Umbilical cord (tissue), 2 donors: ENCODE measurements at places on chromosomes 6 and 20. TPM values are rescaled to one million over a fixed set of nuclear protein-coding genes. Genes with fewer than 3 reads are reported as not detected.

DNA sequence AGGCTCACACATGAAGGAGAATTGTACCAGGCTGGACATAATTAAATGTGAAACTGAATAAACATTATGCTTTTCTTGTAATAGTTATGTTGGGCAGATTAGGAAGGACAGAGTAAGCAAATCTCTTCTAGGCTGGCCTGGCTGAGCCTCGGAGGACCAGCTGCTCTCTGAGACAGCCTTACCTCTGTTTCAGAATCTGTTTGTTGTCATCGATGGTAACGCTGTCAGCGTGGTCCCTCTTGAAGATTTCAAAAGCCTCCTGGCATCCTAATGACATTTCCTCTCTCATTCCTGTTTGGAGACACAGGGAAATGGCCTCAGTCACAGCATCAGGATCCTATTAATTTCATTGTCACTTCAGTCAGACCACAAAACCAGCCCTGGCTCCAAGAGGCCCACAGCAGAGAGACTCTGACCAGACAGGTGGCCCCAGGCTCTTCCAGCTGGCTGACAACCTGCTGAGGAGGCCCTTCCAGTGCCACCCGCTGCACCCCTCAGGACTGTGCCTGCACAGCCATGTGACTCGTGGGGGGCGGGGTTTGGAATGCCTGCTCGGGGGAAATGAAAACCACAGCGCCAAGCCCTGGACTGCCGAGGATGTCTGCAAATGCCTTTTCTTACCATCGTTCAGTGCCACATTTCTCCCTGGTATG is 108.5 kb upstream of the KCNK16 start:
- peak; percentile 67 for DNase-seq

- DNase-seq, result no peak
Measured at GRCh38 chr20:48277266-48277665, 492.0 kb upstream of the SULF2 start.

GRCh38 chr20:13284830-13285229 is 63.8 kb downstream of the ISM1 start:
- DNase-seq, result no peak

DNA sequence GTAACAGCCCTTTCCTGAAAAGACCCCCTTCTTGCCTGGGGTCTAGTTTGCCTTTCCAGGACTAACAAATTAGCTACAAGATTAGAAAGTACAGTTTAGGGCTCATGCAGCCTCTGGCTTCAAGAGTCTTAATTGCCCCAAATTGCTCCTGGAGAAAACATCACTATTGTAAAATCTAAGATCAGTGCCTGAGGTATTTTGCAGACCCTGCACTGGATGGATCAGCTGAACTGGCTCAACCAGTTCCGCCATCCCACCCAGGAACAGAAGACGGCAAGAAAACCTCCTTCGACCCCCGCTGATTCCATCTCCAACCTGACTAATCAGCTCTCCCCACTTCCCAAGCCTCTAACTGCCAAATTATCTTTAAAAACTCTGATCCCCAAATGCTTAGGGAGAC is 236.5 kb upstream of the KCNG1 start:
- DNase-seq, result peak; percentile 39

Gene TNF
- 1.4 TPM for total RNA-seq

DNA sequence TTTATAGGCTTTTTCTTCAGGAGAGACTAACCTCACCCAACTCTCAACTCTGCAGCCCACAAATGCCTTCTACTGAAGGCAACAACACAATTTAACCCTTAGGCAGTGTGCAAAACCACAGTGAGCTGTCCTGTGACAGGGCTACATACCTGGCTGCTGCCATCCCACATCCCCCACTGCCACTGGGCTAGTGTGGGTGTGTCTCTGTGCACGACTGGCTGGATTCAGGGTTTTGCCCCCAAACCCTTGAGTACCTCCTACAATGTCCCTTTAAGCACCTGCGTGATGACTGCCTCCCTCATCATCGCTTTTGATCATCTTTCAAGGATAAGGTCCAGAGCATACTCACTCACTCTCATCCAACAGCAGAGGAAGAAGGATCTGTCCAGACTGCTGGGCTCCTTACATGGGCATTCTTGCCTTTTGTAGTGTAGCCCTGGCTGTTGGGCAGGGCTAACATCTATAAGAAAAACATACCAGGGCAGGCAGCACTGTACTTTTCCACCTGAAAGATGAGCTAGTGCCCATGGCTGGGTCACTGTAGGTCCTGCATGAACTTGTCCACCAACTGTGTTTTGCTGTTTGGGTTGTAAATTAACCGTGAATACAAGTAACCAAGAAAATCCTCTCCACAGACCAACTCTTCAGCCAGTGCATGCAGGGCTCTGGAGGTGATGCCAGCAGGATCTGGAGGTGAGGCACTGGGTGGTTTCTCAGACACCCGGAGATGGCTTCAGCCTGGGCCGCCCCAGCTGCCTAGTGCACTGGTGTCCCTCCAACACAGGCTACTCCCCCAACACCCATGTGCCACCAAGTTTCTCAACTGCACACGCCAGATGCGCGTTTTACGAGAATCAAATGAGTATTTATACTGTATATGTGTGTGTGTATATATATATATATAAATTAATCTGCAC is 45.2 kb downstream of the PLCG1 start:
- no peak for DNase-seq

- DNase-seq, result no peak
Measured at GRCh38 chr6:6218759-6219085, 101.7 kb downstream of the F13A1 start.

DNA sequence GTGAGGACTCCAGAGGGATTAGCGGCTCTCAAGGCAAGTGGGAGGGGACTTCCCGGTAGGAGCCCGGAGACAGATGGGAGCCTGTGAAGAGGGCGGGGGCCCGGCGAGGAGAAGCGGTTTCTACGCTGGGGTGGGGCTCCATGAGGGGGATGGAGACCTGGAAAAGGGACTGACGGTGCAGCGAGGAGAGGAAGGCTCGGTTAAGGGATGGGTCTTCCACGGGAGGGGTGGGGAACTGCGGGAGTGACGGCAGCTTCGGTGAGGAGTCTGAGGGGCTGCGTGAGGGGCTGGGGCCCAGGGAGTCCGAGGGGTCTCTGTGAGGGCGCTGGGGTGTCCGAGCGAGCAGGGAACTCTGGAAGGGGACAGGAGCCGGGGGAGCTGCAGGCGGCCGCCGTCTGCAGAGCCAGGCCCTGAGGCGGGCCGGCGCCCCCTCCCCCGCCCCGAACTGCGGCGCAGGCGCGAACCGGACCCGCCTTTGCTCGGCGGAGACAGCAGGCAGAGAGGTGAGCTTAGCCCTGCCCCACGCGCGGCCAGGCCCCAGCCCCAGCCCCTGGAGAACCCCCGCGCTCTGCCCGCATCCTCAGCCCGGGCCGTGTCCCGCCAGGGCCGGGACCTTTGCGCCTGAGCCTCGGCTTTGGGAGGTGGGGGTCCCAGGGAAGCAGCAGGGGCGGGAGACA is at the start of gene NRSN2:
Gene NRSN2, plus strand, starts transcription at position 472 of the 677 bp plus-strand sequence. CDS start 2,533 bp downstream, outside the sequence.
- DNase-seq, result peak; percentile 83

- no peak for DNase-seq
Measured at GRCh38 chr6:89944826-89945407, 50.6 kb downstream of the GJA10 start.

Gene PRRC2A
- 21.4 TPM for total RNA-seq

Gene EFCAB8
- total RNA-seq, result 0.96 TPM

DNA sequence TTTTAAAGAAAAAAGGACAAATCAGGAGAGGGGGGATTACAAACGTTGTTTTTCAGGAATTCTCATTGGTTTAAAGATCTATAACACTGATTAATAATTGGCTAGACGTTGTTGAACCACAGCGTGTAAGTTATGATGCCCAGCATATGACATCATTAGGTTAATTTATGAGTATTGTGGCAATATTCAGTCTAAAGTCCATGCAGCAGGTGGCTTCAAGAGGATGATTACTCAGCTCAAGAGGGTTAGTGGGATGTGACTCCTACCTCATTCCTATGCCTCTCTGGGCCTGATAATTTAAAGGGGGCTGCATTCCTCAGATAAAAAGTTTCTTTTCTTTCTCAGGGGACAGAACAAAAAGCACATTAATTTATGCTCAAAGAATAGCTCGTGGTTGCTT is 1309.0 kb downstream of the EPHA7 start:
- no peak for DNase-seq

Gene IL22RA2
- 1.9 TPM for total RNA-seq

Gene MCHR2
- 12.8 TPM for total RNA-seq

Gene PDE7B
- 22.9 TPM for total RNA-seq

Gene IL17F
- not detected for total RNA-seq

DNA sequence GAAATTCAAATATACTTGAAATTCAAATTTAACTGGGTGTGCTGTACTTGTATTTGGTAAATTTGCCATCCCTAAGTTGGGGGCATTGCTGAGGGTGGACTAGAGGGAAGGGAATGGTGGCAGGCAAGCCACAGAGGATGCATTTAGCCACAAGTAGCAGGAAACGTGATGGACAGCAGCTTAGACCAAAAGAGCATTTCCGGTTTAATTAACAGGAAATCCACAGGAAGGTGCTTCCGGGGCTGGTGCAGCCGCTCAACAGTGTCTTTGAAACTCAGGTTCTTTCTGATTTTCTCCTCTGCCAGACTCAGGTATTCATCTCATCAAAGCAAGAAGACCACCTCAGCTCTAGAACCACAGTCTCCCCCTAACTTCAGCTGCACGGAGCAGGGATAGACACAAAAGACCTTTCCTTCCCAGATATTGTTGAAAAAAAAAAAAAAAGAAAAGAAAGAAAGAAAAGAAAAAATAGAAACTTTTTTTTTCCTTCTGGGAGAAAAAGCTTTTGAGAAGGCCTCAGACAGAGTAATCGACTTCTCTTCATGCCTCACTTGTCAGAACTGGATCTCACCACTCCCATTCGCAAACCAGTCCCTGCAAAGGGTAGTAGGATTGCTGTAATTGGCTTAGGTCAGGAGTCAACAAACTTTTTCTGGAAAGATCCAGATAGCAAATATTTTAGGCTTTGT is 8.0 kb upstream of the BCAS1 start:
- DNase-seq, result no peak

- no peak for DNase-seq
Measured at GRCh38 chr6:31031095-31031494, 20.8 kb downstream of the MUC22 start.
